ENCODE measurements at places on chromosomes 1 and 21. TPM values are rescaled to one million over a fixed set of nuclear protein-coding genes. Genes with fewer than 3 reads are reported as not detected.

TACSTD2 gene
- total RNA-seq = not detected

PRAMEF6 gene
- not detected for total RNA-seq

ALX3 gene
- not detected for total RNA-seq

PRELP gene
- under 0.01 TPM for total RNA-seq

TRIM58 gene
- total RNA-seq = 5.3 TPM

OXCT2 gene
- 0.31 TPM for total RNA-seq

ASAP3 gene
- 9.7 TPM for total RNA-seq

DENND2C gene
- total RNA-seq = 0.94 TPM

SLC27A3 gene
- total RNA-seq = 18.2 TPM

EDN2 gene
- not detected for total RNA-seq

PRAMEF17 gene
- not detected for total RNA-seq
